ENCODE measurements at places on chromosomes 1 and 21.

DNA sequence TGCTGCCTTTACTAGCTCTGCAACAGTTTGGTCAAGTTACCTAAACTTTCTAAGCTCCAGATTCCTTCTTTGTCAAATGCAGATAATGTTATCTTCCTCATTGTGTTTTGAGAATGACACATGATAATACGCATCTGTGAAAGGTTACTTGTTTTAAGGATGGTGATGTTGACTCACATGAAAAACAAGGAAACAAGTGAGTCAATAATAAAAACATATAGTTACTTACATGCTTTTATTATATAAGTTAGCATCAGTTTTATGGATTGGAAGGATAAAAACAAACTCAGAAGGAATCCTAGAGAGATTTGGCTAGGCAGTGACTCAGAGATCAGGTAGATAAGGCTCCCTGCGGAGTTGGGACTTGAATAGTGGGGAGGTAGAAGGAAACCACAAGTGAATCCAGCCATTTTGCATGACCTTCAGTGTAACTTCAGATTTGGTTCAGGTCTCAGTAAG, 144.6 kb downstream of the LMO4 start:
- DNase-seq: no peak

DNA sequence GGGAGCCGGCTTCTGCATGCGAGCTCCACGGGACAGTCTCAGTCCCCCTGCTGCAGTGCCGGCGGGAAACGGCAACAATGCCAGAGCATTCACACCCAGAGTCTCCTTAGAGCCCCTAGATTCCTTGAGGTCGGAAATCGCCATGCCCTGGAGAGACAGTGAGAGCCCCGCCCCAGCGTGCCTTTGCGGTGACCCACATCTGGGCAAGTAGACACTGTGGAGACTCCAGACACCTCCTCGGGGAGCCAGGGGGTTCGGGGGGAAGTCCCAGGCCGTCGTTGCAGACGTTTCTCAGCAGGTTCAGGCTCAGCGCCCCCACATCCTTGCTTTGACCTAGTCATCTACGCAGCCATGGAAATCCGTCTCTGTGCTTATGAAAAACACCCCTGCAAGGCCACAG, 81.3 kb upstream of the ARHGEF16 start:
- DNase-seq: no peak

- DNase-seq: no peak
These were observed 3.5 kb upstream of the PIGV start for GRCh38 chr1:26784023-26784871.

DNA sequence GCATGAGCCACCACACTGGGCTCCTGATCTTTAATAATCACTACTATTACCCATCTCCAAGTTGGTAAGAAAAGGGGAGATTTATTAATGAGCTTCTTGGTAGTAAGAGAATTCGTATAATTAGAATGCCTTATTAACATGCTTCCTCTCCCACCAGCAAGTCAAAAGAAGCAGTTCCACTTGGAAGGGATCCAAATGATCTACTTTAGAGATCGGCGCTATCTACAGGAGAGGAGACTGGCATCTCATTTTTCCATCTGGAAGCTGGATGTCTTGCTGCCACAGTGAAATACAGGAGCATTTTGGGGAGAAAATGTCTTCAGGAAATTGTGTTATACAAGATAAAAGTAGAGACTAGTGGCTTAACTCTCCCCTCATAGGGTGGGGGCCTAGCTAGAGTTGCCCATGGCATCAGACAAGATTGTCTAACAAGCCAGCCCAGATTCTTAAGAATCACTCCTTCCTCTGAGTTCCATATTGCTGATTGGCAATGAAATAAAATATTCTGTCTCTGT, 33.6 kb upstream of the CAMSAP2 start:
- DNase-seq: no peak

- DNase-seq: no peak
These were observed 223.9 kb downstream of the DUSP10 start for GRCh38 chr1:221517961-221518360.

DNA sequence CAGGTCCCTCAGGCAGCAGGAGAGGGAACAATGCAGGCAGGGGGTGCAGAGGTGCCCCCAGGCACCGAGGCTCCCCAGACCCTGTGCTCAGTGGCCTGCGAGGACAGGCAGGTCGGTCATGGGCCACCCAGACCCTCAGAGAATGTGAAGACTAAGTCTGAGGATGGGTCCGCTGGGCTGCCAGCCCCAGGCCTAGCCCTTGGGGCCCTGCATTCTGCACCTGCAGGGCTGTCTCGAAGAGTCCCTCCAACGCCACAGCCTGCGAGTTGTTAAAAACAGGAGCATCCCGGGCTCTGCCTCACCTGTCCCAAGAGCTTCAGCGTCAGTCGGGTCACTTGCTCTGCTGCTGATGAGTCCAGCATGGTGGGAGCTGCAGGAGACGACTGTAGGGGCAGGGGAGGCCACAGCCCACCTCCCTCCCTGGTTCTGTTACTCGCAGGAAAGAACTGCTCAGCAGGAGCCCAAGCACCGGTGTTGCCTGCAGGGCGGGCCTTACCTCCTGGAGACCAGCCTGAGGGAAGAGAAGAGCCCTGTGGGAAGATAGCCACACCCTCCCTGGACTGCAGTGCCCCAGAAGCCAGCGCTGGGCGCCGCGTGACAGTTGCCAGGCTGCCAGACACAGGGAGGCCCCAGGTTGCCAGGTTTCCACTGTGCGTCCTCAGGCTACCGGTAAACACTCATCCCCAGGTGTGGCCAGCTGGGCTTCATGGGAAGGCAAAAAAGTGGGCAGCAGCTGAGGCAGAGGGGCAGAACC, 5.8 kb downstream of the C21orf58 start:
- no peak for DNase-seq

DNA sequence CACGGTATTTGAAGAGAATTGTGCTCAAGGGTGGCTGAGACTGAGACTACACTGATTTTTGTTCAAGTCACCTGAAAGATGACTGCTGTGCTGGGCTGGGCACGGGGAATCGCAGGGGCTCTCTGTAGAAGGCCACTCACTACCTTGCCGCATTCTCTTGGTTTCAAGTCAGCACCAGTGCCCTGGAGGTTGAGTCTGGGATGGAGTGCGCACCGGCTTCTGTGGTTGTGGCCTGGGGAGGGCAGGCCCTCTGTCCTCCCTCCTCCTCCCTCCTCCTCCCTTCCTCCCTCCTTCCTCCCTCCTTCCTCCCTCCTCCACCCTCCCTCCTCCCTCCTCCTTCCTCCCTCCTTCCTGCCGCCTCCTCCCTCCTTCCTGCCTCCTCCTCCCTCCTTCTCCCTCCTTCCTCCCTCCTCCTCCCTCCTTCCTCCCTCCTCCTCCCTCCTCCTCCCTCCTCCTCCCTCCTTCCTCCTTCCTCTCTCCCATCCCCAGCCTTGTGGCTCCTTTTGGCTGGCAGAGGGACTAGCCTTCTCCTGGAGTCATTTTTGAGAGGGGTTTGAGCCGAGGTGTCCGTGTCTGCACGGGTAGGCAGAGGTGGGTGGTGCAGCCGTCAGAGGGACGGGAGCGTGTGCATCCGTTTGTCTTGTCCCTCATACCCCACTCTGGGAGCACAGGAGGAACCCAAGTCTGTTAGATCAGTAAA, 9.5 kb downstream of the RER1 start:
- no peak for DNase-seq

DNA sequence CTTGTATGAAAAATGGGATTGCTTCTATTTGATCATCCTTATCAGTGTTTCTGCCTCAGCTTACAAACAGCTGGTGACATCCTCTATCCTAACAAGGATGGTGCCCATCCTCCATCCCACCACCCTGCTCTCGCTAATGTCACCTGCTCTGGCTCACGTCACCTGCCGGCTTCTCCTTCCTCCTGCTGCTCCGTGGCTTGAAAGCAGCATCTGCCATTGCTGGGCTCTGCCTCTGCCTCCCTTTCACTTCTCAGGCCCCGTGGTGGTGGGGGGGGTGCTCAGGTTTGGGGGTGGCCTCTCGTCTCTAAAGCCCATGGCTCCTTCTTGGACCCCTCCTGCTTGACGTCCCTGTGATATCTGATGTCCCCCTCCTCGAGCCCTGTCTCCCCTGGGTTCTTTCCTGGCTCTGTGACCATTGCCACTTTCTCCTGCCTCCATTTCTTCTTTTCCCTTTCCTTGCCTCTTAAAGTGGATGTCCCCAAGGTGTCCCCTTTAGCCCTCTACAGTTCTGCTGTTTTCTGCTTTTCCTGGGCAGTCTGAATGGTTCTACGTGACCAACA, 135.5 kb upstream of the ERRFI1 start:
- DNase-seq: no peak

GRCh38 chr21:38129711-38130110, 127.1 kb upstream of the KCNJ15 start:
- no peak for DNase-seq
